Glomerular endothelial cell (primary cell): ENCODE measurements at places on chromosomes 6 and 20.

- no peak for DNase-seq
Measured at GRCh38 chr6:3517350-3517749, 60.5 kb upstream of the SLC22A23 start.

DNA sequence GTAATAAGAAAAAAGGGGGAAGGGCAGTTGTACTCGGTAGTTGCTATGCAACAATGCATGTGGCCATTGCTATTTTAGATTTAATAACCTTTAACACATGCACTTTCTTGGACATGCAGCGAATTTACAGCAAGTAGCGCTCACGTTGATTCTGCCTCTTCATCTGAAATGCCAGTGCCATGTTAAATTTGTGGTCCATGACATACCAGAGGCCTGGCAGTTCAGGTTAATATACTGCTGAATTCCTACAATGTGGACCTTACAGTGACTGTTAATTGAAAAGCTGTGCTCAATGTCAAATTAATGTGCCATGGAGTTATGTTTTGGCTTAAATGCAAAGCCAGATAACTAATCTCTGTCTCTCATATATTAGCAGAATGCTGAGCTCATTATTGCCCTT, 699.7 kb downstream of the DOK5 start:
- no peak for DNase-seq

GRCh38 chr6:11722220-11722619, 56.4 kb downstream of the ADTRP start:
- no peak for DNase-seq

DNA sequence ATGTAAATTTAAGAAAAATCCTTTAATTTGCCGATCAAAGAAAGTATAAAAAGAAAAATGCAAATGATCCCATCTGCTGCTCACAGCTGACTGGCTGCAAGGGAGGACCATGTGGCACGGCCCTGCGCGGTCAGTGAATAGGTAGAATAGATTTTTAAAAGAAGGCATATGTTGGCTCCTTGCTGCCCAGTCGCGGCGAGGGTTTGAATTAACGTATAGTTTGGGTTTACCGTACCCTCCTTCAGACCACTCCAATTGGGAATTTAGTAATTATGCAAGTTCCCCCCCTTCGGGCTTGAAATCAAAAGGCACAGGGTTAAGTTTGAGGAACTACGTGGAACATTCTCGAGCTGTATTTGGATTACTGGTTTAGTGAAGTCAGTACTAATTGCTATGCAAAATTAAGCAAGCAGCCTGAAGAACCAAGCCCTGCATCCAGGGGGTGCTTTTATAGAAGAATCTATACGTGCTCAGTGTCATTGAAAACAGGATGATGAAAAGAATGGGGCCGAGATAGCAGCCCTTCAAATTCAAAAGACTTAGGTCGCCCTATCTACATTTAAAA, 1.1 kb upstream of the BEND3 start:
- DNase-seq: no peak

- DNase-seq: peak; percentile 23
Measured at GRCh38 chr6:56804996-56805395, 149.9 kb upstream of the BEND6 start.

GRCh38 chr6:146543940-146544615, 445 bp downstream of the RAB32 start:
- no peak for DNase-seq

DNA sequence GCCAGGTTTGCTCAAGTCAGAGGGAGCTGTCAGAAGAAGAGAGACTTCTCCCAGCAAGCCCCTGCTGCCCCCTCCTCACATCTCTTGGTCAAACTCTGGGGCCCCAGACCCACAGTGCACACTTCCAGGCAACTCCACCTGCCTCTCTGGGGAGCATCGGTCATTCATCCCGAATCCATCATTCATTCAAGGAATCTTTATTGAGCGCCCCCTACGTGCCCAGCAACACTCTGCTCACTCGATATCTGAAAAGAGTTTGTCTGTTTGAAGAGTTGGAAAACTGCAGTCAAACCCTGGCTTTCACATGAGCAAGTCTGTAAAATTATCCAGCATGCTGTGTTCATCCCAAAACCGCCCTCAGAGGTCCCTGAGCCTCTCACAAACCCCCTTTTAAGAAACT, 66.2 kb downstream of the PRR18 start:
- DNase-seq: no peak

- DNase-seq: no peak
Measured at GRCh38 chr20:33696448-33696847, 10.3 kb upstream of the E2F1 start.

DNA sequence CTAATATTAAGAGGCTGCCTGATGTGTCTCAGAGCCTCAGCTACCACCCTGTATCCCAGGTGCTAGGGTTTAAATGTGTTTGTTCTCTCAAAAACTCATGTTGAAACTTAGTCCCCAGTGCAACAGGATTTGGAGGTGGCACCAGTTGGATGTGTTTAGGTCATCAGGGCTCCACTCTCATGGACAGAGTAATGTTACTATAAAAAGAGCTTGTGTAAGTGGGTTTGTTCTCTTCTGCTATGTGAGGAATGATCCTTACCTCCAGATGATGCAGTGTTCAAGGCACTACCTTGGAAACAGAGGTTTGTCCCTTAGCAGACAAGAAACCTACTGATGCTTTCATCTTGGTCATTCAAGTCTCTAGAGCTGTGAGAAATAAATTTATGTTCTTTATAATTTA, 164.9 kb upstream of the EPHA7 start:
- no peak for DNase-seq

DNA sequence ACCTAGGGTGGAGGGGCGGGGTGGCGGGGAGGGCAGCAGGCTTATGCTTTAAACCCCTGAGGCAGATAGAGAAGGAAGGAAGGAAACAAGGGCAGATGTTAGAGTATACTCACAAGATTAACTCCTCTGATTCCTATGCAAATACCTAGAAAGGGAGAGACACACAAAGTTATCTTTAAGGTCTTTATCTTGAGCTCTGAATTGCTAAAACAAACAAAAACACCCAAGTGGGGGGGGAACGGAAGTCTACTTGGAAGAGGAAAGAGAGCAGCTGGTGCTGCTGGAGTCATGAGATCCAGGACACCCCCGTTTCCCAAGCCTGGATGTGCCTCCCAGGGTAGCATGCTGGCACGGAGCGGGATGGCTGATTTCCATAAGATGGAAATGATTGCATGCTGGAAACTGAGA, 43.4 kb downstream of the PLAGL1 start:
- DNase-seq: no peak

DNA sequence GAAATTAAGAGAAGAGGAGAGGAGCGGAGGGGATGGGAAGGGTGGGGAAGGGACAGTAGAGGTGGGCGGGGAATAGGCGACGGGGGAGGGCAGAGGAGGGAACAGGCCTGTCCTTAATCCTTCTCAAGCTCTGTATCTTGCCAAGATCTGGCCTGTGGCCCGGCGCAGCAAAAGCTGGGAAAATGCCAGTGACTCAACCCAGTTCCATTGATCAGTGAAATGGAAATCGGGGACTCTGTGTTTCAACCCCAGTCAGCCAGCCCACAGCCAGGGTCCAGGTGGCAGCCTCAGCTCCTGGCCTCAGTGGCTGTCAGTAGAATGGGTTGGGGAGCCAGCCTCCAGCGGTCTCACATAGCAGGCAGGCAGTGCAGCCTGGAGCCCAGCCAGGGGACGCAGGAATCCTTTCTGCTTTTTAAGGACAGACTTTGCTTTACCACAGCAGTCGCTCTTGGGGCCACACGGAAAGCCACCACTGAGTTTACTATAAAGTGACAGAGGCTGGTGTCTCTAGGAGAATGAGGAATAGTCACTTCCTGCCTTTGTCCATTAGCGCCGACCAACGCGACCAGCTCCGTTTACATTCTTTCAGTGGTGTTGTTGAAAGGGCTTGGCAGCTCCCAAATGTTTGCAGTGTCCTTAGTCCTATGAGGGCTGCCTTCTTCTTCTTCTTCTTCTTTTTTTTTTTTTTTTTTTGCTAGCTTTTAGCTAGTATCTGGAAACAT, 128.0 kb downstream of the RIN2 start:
- DNase-seq: no peak

DNA sequence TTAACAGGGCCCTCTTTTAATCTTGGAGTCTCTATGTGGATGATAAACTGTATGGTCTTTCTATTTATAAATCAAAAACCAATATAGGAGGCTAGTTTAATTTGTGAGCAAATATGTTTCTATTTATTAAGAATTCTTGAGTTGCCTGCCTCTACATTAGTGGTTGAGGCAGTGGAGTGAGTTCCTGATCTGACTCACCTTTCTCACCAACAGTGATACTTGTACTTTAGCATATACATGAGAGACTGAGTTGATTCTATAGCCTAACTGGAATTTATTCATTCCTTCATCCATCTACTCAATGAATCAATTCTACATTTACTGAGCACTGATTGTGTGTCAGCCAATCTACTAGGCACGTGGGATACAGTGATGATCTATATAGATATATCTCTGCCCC, 126.9 kb downstream of the TRMT11 start:
- no peak for DNase-seq

GRCh38 chr6:154441995-154442310, 68.5 kb downstream of the CNKSR3 start:
- DNase-seq: no peak

DNA sequence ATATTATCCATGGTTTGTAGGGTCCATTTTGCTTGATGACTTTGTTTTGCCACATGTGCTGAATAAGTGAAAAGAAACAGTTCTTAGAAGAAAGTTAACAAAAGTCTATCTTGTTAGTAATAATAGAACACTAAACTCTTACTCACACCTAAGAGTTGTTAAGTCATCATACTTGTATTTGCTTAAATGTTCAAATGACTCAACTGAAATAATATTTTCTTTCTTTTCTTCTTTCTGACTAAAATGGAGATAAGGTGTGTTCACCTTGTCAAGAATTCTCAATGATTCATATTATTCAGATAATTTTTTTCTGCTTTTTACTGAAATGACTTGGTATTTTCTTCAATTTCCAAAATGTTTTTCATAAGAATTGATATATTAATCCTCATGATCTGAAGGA, 327.2 kb downstream of the HTR1B start:
- DNase-seq: no peak

DNA sequence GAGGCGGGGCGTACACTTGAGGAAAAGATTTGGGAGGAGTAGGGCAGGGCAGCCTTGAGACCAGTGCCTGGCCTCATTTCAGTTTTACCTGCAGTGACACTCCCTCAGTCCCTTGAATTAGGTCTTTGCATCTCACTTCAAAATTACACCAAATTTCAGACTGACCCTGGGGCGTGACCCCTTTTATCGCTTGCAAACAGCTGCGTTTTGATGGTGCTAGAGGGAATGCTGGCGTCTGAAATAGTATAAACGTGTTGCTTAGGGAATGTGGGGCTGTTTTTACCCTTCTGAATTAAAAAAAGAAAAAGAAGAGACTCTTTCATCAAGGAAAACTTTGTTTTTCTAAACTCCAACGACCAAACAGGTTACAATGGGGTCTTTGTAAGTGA, 21.0 kb downstream of the COL9A1 start:
- DNase-seq: no peak

- no peak for DNase-seq
Measured at GRCh38 chr6:127484212-127484863, 25.1 kb upstream of the KIAA0408 start.

GRCh38 chr6:6918216-6918983, 189.4 kb upstream of the RREB1 start:
- DNase-seq: no peak

DNA sequence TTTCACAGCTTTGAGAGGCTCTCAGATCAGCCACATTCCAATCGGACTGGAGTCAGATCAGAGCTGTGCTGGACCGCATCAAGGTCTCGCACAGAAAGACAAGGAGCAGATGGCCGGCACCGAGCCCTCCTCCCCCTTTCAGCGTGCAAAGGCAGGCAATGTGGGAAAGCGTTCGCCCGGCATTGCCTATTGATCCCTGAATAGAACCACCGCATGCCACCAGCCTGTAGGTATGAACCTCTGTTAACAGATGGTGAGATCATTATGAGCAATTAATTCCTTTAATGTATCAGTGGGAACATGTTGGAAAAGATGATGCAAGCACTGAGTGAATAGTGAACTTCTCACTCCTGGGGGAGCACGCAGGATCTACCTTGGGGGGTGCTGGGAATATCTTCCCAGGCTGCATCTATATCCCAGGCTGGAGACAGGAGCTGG, 117.5 kb upstream of the ID4 start:
- no peak for DNase-seq

DNA sequence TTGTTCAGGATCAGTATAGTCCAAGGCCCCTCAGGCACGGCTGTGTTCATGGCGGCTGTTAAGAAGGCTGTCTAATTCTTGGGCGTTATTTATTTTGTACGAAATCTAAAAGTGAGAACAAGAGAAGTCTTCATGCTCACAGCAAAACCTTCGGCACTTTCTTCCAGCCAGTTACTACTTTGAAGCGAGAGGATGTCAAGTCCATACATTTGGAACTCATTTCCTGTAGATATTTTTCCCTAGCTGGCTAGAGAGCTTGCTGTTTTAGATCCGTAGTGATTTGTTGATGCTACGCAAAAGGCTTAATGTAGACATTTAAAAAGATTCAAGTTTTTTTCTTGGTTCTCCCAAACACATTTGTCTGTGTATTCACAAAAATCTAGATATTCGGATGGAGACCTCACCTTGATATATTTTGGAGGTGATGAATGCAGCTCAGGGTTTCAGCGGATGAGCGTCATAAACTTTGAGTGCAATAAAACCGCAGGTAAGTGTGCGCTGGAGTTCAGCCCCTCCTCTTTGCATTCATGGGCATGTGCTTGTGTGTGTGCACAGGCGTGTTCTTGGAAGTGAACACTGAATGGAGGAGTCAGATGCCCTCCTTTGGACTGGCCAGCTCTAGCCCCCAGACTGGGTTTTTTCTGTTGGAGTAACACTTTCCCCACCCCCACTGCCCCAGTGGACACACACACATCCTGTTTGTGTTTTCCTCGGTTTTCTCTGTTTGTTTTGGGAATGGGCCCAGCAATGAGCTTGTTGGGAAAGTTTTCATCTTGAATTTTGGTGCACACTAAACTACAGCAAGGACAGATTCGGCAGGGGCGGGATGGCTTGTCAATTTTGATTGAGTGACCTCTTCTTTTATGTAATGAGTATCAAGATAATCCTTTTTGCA, 65.4 kb downstream of the IGF2R start:
- no peak for DNase-seq

- no peak for DNase-seq
Measured at GRCh38 chr20:60063048-60063451, 104.8 kb downstream of the CDH26 start.

- no peak for DNase-seq
Measured at GRCh38 chr6:33168639-33169038, 23.6 kb downstream of the COL11A2 start.
